Adrenal gland (tissue), 19 donors: ENCODE measurements at places on chromosomes 1 and 21. TPM values are rescaled to one million over a fixed set of nuclear protein-coding genes. Genes with fewer than 3 reads are reported as not detected.
A peak's percentile ranks its signal among the peaks of the same experiment; 100 is the strongest.

The SPRR4 gene
- total RNA-seq: not detected

The CLCA1 gene
- not detected for total RNA-seq

The GSTM2 gene
- 67.3 TPM for total RNA-seq

The PROX1 gene
- 32.9 TPM for total RNA-seq

The LIN28A gene
- not detected for total RNA-seq

The PRCC gene
- 35.9 TPM for total RNA-seq

The SPATA17 gene
- not detected for total RNA-seq

The TSSK3 gene
- 2.4 TPM for total RNA-seq

The S100A2 gene
- total RNA-seq: 44.1 TPM

- no peak for DNase-seq
Observed at GRCh38 chr1:234840843-234841242, 230.9 kb upstream of the IRF2BP2 start.

DNA sequence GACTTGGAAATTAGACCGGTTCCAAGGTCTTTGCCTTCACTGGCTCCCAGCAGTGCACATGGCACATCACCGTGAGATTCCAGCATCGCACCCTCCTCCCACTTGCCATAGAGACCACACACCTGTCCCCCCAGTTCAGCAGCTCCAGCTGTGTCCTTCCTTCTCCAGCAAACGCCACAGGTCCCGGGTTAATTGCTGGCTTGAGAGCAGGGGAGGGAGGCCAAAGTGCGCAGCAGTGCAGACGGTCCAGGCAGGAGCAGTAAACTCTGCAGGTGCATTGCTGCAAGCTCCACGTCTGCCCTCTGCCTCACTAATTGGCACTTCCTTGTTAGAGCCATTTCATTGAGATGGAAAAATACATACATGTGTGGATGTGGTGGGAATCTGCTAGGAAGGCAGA is 65.3 kb downstream of the KLHDC7A start:
- no peak for DNase-seq

- DNase-seq: no peak
Observed at GRCh38 chr1:12202190-12202497, 27.7 kb upstream of the VPS13D start.

GRCh38 chr1:162224267-162224666 is 152.4 kb downstream of the SPATA46 start:
- no peak for DNase-seq

- no peak for DNase-seq
Observed at GRCh38 chr1:193540511-193540910, 354.1 kb upstream of the B3GALT2 start.

DNA sequence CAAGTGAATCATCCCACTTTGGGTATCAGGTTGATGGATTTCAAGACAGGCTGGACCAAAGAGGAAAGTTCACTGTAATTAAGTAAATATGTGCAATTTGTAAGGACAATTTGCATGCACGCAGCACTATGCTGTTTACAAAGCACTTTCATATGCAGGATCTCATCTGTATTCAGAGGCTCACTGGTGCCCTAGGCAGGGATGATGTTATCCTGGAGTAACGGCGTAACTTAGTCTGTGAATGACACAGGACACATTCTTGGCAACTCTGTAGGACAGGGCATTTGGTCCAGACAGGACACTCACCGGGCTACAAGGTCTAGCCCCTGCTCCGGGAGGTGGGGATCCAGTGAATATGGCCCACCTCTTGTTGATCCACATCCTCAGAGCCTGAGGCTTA is 365.4 kb upstream of the DUSP10 start:
- DNase-seq: no peak

- DNase-seq: no peak
Observed at GRCh38 chr1:1517973-1518620, 6.1 kb downstream of the ATAD3A start.

GRCh38 chr21:15139898-15140297 is 75.1 kb upstream of the NRIP1 start:
- DNase-seq: no peak

- no peak for DNase-seq
Observed at GRCh38 chr1:21287905-21288514, 2.3 kb downstream of the ECE1 start.

- no peak for DNase-seq
Observed at GRCh38 chr1:171780583-171781175, 781 bp upstream of the METTL13 start.

GRCh38 chr1:103779932-103780331 is 30.2 kb downstream of the AMY1C start:
- DNase-seq: no peak

DNA sequence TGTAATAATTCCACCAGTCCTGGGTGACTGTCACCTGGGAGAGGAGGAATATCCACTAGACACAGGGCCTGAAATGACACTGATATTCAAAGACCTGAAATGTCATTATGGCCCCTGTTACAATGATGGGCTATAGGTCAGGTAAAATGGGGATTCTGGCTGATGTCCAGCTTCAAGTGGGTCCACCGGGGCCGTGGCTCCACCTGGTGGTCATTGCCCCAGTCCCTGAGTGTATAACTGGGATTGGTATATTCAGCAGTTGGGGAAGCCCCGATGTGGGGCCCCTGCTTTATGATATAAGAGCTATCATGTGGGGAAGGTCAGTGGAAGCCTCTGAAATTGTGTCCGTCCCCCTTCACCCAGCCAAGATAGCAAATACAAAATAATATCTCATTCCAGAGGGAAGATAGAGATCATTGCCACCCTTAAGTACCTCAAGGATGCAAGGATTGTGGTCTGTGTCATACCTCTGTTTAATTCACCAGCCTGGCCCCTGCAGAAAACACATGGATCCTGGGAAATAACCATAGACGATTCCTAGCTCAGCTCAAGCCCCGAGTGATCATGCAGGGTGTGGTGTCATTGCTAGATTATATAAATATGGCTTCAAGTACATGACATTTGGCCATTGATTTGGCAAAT is 19.4 kb downstream of the PLEKHO1 start:
- peak; percentile 83 for DNase-seq

DNA sequence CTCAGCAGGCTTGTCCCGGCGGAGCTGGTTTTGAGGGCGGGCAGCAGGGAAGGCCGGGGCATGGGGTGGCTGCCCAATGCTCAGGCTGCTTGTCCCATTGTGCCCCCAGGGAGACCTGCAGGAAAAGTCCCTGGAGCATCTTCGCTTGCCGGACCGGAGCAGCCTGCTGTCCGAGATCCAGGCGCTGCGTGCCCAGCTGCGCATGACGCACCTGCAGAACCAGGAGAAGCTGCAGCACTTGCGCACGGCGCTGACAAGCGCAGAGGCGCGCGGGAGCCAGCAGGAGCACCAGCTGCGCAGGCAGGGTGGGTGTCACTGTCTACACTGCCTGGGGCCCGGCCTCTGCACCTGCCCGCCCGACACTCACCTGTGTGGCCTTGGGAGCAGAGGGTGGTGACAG is 30.4 kb upstream of the DIP2A start:
- no peak for DNase-seq

GRCh38 chr1:77540501-77541161 is 141.8 kb downstream of the ZZZ3 start:
- no peak for DNase-seq

DNA sequence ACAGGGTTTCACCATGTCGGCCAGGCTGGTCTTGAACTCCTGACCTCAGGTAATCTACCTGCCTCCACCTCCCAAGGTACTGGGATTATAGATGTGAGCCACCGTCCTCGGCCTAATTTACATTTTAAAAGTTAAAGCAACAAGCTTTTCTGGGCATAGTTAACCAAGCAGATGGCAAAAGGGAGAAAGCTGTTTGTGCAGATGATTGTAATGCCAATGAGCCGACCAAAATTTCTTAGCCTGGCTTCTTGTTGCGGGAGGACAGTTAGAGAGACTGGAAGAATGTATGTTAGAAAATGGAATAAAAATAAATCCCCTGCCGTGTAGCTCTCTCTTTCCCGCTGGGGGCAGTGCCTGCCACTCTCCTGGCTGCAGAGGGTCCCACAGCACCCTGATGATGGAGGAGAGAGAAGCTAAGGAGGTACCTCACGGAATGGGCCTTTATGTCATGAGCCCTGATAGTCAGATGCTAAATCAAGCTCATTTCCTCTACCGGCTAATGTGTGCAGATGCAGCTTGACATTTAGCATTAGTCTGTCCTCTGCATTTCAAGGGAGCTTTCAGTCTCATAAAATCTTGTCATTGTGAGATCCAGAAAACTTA is 87.2 kb downstream of the HHAT start:
- DNase-seq: no peak

GRCh38 chr21:39148975-39149374 is 34.3 kb downstream of the PSMG1 start:
- DNase-seq: no peak

GRCh38 chr21:45575304-45575992 is 33.2 kb upstream of the SLC19A1 start:
- no peak for DNase-seq

DNA sequence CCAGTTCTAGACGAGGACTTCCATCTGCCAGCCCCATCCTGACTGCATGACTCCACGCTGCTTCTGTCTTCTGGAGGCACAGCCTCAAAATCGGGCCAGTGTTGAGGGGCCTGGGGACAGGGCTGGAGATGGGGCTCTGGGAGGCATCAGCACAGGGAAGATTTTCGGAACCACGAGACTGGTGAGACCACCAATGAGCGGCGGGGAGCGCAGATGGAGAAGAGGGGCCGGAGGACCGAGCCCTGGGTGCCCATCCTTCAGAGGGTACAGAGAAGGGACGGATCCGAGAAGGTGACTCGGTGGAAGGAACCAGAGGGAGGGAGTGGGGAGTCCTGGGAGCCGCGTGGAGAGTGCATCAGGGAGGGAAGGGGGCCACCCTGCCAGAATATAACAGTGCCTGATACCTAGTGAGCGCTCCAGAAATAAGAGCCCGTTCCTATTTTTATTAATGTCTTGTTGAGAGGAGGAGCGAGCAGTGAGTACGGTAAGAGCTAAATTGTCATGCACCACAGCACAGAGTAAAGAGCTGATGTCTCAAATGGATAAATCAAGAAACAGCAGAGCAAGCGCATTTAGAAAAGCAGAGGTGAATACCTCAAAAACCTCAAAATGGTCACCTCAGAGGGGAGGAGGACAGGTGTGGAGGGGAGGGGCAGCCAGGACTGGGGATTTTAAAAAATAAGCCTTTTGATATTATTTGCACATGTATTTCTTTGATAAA is 26.2 kb upstream of the KIF26B start:
- no peak for DNase-seq
